ENCODE measurements at places on chromosomes 3 and 15.

GRCh38 chr3:194275721-194276120 is 75.4 kb downstream of the CPN2 start:
- no peak for DNase-seq

DNA sequence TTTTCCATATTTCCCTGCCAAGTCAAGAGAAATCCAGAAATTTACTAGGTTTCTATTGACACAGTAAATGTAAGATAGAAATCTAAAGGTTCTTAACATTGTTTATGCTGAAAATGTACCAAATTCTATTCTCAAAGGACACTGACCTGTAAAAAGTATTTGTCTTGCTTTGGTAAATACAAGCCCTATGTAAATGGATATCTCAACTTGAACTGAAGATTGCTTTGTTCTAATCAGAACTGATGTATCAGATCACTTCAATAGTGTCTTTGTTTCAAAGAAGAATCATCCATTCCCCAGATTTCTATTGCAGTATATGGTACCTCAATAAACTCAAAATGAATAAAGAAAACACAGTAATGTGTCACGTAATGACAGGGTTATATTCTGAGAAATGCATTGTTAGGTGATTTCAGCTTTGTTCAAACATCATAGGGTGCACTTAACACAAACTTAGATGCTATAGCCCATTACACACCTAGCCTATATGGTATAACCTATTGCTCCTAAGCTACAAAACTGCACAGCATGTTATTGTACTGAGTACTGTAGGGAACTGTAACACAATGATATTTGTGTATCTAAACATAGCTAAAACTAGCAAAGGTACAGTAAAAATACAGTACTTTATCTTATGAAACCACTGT is 143.5 kb upstream of the NECTIN3 start:
- DNase-seq: no peak

GRCh38 chr15:72288796-72289596 is 16.6 kb upstream of the PARP6 start:
- no peak for DNase-seq

- no peak for DNase-seq
These were observed 569 bp upstream of the ALDH1A3 start for GRCh38 chr15:100879061-100879463.

- DNase-seq: no peak
These were observed 2.1 kb downstream of the ZFAND6 start for GRCh38 chr15:80061582-80061981.

DNA sequence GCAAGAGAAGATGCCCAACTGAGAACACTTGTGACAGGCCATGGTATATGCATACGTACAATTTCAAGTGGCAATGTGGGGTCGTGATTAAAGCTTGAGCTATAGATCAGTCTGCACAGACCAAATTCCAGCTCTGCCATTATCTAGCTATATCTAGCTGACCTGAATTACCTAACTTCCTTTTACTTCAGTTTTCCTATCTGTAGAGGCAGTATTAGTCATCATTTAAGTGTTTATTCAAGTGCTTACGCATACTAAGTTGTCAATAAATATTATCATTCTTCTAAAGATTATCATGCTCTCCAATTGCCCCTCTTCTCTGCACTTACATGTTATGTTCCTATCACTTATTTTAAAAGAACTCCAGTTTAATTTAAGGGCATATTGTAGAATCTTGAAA is 87.9 kb downstream of the ARPP21 start:
- DNase-seq: no peak

GRCh38 chr15:72344602-72345001 is 24.6 kb upstream of the CELF6 start:
- no peak for DNase-seq

DNA sequence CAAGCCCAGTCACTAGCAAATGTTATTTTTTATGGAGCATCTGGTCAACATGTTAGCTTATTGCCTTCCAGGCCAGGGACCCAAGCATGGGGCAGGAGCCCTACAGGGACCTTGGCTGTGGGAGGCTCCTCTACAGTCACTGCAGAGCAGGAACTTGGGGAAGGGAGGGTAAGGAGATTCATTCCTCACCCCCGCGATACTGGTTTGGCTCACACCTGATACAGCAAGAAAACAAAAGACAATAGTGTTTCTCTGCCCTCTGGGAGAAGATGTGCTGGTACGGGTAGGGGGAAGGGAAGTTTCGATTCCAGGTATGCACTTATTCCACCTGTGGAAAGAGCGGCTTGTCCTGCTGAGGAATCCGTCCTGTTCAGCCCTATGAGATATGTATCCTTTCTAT is 77.6 kb downstream of the SLC12A8 start:
- no peak for DNase-seq

DNA sequence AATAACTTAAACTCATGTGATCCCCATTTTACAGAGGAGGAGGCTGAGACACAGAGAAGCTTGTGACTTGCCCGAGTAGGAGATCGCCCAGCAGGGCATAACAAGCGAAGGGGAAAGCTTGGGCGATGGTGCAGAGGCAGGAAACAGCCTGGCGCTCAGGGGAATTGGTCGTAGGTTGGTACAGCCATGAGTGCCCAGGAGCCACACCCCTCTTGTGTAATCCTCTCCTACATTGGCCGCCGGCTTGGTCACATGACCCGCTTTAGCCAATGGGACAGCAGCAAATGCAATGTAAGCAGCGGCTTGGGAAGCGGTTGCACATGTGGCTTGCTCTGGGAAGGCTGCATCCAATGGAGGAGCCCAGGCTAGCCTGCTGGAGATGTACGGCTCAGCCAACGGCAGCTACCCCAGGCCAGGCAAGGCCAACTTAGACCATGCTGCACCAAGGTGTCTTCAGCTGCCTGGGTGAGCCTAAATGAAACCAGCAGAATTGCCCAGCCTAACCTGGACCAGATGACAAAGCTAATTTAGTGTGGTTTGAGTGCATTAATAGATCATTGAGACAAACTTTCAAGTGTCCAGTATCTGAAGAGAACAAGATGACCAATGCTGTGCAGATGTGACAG is 50.3 kb upstream of the SLC6A6 start:
- DNase-seq: no peak

- DNase-seq: no peak
These were observed 10.9 kb upstream of the ALDH1L1 start for GRCh38 chr3:126191246-126191645.

- DNase-seq: no peak
These were observed 7.4 kb upstream of the CAMP start for GRCh38 chr3:48215876-48216275.

DNA sequence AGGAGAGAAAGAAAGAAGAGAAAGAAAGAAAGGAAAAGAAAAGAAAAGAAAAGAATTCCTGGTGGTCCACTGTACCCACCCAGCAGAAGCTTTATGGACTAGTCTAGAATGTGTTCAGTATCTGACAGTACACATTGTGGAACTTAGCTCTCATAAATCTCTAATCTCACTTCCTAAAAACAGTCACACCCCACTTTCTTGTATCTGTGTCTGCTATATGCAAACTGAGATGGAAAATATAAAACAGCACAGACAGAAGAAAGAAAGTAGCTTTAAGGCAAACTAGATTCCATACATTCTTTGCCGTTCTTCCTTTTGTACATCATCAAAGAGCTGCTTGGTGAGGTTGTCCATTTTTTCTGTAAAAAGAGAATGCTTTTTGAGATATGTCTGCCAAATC is 41.1 kb upstream of the GNB5 start:
- DNase-seq: no peak

Data from CD4-positive, alpha-beta memory T cell (primary cell).